ENCODE measurements at places on chromosomes 12 and 14.

GRCh38 chr14:65472189-65472588, 59.7 kb downstream of the FUT8 start:
- no peak for DNase-seq

GRCh38 chr12:116441292-116441691, 117.9 kb upstream of the MAP1LC3B2 start:
- DNase-seq: no peak

DNA sequence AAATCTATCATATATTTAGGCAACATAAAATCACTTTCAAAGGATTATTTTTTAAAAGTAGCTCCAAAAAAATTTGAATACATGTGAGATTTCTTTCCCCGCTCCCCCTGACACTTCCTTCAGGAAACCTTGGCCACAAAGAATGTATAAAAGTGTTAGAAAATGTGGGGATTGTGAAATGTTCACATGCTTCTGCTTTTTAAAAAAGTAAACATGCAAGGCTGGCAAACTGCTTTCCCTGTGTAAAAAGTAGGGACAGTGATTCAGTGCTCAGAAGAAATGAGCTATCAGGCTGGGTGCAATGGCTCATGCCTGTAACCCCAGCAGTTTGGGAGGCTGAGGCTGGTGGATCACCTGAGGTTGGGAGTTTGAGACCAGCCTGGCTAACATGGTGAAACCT, 26.6 kb downstream of the MBIP start:
- no peak for DNase-seq

DNA sequence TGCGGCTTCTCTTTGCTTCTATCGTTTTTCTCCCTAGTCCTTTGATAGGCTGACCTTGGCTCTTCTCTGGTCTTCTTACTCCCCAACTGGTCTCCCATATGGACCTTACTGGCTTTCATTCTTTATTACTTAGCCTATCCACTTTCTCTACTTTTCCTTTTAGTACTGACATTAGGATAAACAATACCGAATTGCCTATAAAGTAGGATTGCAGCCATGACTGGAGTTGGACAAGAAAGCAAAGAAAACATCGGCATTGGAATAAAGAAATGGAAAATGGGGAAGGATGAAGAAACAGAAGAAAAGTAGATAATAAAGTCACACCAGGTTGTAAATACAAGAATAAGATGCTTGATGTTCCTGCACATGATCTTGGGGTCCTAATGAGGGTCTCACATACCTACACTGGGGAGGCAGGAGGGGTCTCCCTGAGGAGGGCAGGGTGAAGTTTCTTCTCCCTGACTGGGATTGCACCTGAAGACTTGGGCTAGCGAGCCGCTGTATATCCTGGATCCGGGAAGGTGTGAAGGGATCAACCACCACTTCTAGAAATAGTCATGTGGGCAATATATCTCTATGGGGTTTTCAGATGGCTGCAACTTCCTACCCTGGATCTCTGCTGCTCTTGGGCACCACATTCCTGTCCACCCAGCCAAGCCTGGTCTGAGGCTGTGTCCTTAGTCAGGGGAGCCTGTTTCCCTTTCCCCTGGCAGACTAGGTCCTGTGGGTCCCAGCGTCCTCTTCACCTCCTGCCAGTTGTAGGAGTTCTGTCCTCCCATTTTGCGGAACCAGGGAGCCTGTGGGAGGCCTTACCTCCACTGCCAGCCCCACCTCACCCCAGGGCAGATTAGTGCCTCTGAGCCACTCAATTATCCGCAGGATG, 13.1 kb downstream of the NKX2-1 start:
- DNase-seq: no peak

DNA sequence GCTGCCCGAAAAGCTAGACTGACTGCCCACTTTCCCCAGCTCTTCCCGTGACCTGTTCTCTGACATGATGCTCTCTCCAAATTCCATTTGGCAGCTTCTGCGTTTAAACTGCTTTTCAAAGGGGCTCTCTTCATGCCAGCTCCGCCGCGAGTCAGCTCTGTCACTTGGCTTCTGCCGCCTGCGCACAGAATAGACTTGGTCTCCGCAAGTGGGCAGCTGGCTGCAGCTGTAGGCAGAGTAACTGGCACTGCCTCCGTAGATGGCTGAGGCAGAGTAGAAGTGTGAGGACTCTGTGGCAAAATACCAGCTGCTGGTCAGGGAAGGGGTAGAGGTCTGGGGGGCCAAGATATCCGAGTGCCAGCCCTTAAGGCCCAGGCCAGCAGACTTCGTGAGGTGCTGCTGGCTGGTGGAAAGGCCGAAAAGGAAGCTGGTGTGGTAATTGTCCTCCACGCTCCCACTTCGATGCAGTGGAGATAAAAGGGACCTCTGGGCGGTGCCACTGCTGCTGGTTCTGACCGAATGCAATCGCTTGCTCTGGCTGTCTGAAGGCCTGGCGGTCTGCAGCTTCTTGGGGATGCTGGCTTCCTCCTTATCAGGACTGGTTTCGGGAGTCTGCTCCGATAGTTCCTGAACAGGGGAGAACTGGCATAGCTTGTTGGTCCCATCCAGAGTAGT, 85.7 kb downstream of the DUSP16 start:
- DNase-seq: no peak

GRCh38 chr12:44379831-44380230, 496.3 kb downstream of the NELL2 start:
- DNase-seq: no peak

DNA sequence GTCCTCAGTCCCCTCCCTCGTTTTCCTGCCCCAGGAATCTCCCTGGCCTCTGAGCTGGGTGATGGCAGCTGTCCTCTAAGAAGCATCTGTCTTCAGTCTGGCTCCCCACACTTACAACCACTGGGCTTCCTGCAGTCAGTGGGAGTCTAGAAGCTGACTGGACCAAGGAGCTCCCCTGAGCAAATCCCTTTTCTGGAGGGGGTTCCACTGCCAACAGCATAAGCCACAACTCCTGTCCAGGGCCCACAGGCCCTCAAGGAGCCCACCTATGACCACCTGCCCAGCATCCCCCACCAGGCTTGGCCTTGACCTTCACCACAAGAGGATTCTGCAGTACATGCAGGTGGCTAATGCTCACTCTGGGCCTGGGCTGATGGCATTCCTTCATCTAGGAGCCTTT, 4.1 kb downstream of the RDH16 start:
- no peak for DNase-seq

DNA sequence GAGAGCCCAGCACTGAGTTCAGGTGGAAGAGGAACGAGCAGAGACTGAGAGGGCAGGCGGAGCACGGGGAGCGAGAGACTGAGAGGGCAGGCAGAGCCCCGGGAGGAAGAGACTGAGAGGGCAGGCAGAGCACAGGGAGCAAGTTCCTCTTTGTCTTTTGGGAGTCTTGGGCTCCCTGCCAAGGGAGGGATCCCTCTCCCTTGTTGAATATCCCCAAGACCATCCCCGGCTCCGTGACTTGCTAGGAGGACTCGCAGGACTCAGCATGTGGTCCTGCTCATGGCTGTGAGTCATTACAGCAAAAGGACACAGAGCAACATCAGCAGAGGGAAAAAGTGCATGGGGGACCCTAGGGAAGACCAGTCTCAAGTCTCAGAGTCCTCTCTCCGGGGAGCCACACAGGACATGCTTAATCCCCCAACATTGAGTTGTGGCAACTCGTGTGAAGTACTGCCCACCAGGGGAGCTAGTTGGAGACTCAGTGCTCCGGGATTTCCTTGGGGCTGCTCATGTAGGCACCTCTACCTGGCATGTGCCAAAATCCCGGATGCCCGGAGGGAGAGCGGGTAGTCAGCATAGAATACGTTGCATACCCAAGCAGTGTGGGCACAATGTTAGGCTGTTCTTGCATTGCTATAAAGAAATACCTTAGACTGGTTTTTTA, 81.0 kb downstream of the CCDC92 start:
- no peak for DNase-seq

DNA sequence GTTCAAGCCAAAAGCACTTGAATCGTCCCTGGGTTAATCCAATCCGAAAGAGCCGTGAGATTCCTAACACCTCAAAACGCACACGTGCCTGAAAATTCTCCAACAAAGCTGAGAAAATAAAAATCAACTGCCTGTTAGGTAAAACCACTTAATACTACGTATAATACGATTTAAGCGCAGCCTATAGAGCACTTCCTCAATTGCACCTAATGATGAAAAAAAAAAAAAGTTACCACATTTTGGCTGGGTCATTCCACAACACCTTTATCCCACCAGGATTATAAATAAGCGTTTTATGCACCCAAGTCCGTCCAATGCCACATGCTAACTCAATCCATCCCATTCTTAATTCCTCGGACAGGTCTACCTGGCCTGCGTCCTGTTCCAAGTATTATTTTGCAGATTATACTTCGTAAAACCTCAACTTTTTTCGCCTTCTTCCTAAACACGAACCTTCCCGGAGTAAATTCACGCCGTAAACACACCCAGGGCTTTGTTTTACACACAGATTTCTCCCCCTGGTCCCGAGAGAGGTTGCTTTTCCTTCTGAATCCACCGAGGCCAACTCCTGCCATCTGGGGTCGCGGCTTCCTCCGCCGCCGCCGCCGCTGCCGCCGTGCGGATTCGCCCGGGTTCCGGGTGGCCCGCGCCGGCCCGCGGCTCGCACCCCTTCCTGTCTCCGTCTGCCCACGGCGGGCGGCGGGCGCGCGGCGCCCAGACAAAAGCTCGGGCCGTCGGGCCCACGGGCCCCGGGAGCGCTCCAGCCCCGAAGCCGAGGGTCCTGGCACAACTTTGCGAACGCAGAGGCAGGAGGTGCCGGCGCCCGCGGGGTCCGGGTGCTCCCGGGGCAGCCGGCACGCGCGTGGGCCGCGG, 66.2 kb downstream of the RNF34 start:
- peak; percentile 29 for DNase-seq

DNA sequence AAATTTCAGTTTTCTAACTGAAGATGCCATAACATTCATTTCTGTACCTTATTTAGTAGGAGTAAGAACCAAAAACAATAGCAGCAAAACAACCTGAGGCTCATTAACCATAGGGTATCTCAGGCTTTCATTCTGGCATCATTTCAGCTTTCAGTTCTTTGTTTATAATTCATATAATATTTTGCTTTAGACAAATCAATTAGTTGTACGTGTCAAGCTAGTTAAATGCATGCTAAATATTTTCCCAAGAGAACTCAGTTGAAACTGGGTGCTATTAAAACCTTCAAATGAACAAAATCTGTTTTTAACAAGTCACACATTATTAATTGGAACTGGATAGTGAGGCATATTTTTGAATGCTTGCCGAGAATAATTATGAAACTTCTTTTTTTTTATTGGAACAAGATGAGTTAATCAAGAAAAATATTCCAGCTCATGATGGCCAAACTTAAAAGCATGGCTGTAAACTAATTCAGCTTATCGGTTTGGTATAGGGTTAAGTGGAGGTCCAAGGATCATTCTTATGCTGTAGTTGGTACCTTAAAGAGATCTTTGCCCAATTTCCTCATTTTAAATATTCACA, 442.7 kb downstream of the BTG1 start:
- no peak for DNase-seq

GRCh38 chr12:58424735-58425392, 483.5 kb downstream of the ATP23 start:
- no peak for DNase-seq

- DNase-seq: no peak
These were observed 27.2 kb downstream of the SLC15A4 start for GRCh38 chr12:128796439-128797118.

DNA sequence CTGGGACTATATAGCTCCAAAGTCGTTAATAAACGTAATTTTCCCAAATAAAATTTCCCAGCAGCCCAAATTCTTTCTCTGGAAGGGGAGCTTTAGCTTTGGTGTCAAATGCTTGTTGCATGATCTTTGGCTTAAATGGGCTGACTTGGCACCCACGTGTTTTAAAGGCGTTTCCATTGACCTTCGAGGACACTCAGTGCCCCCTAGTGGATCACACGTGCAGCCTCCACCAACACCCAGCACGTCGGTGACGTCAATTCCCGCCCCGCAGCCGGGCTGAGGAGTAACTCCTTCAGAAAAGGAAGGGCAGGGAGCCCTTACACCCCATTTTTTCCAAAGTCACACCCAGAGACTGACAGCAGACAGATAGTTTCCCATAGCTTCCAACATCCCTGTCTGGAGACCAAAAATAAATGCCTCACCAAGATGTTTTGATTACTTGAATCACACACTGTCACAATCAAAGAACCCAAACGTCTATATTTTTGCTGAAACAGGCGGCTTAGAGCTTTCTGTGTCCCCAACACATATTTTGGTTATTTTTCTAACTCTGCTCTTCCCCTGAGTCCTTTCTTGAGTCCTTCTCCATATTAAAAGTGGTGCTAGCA, 707.9 kb downstream of the AACS start:
- no peak for DNase-seq

DNA sequence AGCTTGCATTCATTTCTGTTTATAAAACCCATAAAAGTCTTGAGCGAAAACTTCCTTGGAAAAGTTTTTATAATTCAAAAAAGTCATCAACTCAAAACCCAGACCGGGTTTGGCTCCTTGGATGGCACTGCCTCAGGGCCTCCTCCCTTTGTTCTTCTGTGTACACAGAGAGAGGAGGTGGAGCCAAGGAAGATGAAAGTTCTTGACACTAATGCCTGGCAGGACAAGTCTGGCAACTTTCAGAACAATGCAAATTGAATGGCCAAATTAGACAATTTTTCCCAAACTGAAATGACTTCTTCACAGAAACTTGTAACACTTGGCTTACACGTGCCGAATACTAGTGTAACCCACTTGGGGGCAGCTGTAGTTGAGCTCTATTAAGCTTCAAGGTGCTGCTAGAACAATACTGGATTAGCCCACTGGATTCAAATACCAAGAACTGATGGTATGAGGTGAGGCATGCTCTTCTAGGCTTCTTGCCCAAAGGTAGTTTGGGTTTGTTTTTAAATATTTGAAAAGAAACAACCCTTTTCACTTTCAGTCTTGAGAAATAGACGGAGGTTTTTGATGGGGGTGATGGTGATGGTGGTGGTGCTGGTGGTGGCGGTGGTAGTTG, 86.6 kb upstream of the FRMD6 start:
- no peak for DNase-seq

DNA sequence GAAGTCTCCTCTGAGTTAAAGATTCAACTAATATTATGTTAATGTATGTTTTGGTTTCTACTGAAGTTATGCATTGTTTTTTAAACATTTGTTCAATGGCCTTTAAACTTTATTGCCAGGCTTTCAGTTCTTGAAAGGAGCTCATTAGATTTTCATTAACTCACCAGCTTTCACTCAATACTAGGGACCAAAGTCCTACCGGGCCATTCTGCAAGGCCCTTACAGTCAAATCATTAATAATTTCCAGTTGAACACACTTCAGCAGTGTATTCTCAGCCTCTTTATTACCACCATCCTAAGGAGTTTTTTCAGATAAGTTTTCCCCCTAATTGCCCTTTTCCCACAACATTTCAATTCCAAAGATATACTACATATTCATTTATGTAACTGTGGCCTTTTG, 409.2 kb downstream of the DIO2 start:
- DNase-seq: no peak

DNA sequence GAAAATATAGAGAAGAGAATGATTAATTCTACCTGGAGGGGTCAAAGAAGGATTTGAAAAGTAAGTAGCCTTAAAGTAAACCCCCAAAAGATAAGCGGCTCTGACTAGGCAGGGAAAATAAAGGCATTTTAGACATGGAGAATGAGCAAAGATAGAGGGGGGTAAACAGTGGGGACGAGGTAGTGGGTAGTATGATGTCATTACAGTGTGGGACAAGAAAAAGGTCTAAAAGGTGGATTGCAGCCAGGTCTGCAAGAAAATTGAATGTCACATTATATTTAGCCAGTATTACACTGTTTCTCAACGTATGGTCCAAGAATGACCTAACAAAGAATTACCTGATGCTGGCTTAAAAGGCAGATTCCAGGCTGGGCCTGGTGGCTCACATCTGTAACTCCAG, 55.8 kb upstream of the CIT start:
- no peak for DNase-seq

GRCh38 chr14:22895402-22895801, 12.4 kb downstream of the REM2 start:
- no peak for DNase-seq

GRCh38 chr12:3658327-3659163, 94.4 kb downstream of the CRACR2A start:
- DNase-seq: no peak
